Breast epithelium (tissue), 4 donors: ENCODE measurements at places on chromosomes 2 and 18.

DNA sequence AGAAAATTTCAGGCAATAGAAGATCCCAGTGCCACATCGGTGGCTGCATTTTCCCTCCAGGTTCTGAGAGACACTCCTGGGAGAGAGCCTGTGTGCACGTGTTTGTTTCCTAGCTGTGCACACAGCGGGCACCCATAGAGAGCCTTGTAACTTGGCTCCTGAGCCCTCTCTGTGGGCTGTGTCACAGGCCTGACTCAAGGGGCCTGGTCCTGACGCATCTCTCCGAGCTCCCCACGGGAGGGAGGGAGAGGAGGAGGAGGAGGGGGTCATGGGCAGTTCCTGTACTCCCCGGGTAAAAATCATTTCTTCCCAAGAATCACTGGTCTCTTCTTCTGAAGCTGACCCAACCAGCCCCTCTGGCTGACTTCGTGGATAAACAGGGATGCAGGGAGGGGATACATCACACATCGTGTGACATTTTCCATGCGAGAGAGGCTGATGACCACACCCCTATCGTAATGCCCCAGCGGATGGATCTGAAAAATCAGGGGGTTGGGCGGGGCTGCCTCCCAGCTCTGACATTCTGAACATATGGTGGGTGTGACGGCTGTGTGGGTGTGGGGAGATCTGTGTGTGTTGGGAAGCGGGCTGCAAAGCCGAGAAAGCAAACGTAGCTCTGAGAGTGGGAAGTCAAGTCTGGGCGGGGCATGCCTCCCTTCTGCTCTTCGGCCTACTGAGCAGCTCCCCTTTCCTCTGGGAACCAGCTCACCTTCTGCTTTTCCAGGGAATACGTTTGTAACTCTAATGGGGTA, 308.3 kb upstream of the HS6ST1 start:
- no peaks in the 10 kb centered on the region for H3K4me1 ChIP-seq
- no peaks in the 10 kb centered on the region for H3K27me3 ChIP-seq
- no peak overlapping the region for H3K4me3 ChIP-seq
- no peak overlapping the region for H3K27ac ChIP-seq
- DNase-seq, result peak; percentile 27

DNA sequence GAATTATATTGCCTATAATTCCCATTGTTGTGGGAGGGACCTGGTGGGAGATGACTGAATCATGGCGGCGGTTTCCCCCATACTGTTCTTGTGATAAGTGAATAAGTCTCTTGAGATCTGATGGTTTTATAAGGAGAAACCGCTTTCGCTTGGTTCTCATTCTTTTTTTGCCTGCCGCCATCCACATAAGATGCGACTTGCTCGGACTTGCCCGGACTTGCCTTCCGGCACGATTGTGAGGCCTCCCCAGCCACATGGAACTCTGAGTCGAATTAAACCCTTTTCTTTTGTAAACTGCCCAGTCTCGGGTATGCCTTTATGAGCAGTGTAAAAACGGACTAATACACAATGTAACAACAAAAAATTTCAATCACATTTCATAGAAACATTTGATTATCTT, 115.8 kb downstream of the C2orf74 start:
- no peak for DNase-seq
- no peak overlapping the region for H3K4me3 ChIP-seq
- H3K4me1 ChIP-seq, result no peaks in the 10 kb centered on the region
- H3K27me3 ChIP-seq, result no peaks in the 10 kb centered on the region
- no peak overlapping the region for H3K27ac ChIP-seq
- peaks cover 3% of the 10 kb centered on the region for H3K36me3 ChIP-seq

DNA sequence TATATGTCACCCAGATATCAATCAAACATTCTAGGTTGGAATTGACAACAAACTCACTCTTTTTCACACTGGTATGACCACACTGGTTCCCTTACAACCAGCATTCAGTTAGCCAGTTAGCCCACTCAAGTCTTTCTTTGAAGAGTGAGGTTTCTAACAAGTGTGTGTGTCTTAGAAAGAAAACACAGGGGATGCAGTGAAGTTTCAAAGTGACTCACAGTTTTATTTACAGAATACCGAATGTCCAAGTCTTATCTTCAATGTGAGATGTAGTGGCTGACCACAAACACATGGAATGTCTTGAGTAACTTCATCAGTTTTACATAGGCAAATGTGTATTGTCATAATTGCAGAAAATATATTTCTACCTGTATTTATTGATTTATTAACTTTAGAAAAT, 274.7 kb upstream of the HNMT start:
- DNase-seq, result no peak
- no peaks in the 10 kb centered on the region for H3K4me1 ChIP-seq
- no peak overlapping the region for H3K27ac ChIP-seq
- H3K4me3 ChIP-seq, result no peak overlapping the region

- no peaks in the 10 kb centered on the region for H3K4me1 ChIP-seq
- no peak for DNase-seq
- H3K4me3 ChIP-seq, result no peak overlapping the region
- H3K27me3 ChIP-seq, result no peaks in the 10 kb centered on the region
Measured at GRCh38 chr2:151056870-151057269, 204.8 kb downstream of the RBM43 start.

GRCh38 chr18:77098029-77098428, 34.6 kb downstream of the MBP start:
- H3K27me3 ChIP-seq, result no peaks in the 10 kb centered on the region
- no peaks in the 10 kb centered on the region for H3K36me3 ChIP-seq
- H3K4me1 ChIP-seq, result peaks cover 9% of the 10 kb centered on the region
- DNase-seq, result no peak

DNA sequence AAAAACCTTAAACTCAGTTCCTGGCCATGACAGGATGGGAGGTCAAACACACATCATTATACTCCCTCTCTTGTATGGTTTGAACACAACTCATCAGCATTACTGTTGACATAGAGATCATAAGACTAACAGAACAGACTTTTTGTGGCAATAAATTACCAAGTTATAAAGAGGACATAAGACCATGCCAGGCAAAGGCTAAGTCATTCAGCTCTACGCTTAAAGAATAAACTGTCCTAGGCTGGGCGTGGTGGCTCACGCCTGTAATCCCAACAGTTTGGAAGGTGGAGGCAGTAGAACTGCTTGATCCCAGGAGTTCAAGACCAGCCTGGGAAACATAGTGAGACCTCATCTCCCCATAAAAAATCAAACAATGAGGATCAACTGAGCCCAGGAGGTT, 16.4 kb downstream of the NLRC4 start:
- no peaks in the 10 kb centered on the region for H3K36me3 ChIP-seq
- no peak overlapping the region for H3K27ac ChIP-seq
- H3K27me3 ChIP-seq, result no peaks in the 10 kb centered on the region
- no peak overlapping the region for H3K4me3 ChIP-seq
- no peaks in the 10 kb centered on the region for H3K4me1 ChIP-seq

- no peaks in the 10 kb centered on the region for H3K36me3 ChIP-seq
- H3K4me1 ChIP-seq, result no peaks in the 10 kb centered on the region
- no peaks in the 10 kb centered on the region for H3K27me3 ChIP-seq
- H3K4me3 ChIP-seq, result no peak overlapping the region
- no peak for DNase-seq
Measured at GRCh38 chr2:216298719-216299495, 73.4 kb downstream of the MARCHF4 start.
